ENCODE measurements at places on chromosomes 4 and X. TPM values are rescaled to one million over a fixed set of nuclear protein-coding genes. Genes with fewer than 3 reads are reported as not detected.

- no peak for DNase-seq
Measured at GRCh38 chrX:119624951-119625668, 18.9 kb upstream of the NKRF start.

DNA sequence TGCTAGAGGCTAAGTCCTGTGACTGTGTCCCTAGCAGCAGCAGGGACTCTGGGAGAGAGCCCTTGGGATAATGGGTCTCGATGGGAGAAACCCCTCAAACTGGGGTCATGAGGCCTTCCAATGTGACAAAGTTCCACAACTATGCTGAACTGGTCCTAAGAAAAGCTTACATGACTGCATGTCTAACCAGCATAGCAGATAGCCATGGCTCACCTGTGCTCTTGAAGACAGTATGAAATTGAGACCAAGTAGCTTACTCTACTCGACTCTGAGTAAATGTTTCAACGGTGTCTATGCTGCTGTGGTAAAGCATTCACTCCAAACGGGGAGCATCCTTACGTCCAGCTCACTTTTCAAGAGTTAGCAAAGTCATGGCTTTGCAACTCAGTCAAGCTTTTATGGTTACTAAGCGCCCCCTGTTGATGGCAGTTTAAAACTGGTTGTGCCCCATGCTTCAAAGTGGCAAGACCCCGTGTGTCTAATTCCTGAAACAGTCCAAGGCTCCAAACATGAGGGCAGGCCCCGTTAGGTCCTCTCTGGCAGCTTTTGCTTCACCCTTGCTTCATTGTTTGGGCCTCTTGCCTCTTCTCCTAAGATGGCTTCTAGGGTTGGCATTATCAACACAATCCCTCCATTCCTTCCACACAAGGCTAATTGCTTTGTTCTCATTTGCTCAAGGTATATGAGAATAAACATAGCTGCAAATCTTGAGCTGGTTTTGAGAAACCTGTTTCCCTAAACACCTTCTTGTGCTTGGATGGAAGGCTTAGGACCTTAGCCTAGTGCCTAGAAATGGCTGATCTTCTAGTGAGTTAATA is 46.6 kb downstream of the CCNG2 start:
- peak; percentile 68 for DNase-seq

- DNase-seq = no peak
Measured at GRCh38 chrX:132146456-132146855, 18.6 kb upstream of the FRMD7 start.

- DNase-seq = peak; percentile 88
Measured at GRCh38 chrX:40644821-40645358, 2.5 kb downstream of the CXorf38 start.

Gene EDA
- total RNA-seq = 0.30 TPM

- no peak for DNase-seq
Measured at GRCh38 chr4:148447681-148448080, 5.5 kb upstream of the NR3C2 start.

GRCh38 chrX:108516184-108516583 is 76.5 kb downstream of the COL4A5 start:
- peak; percentile 15 for DNase-seq

DNA sequence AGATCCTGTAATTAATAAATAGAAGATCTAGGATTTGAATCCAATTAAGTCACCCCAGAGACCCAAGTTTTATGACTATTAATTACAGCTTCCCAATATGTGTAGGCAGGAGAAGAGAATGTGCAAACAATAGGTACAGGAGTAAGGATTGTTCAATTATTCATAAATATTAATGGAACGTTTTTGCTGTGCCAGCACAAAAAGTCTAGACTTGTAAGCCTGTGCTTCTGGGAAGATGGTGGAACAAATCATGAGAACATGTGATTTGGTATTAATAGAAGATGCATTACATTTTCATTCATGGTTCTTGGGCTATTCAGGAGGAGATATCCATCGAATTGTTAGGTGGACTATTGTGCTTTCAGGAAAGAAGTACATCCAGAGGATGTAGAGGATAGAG is 1240.9 kb downstream of the STIM2 start:
- DNase-seq = no peak

DNA sequence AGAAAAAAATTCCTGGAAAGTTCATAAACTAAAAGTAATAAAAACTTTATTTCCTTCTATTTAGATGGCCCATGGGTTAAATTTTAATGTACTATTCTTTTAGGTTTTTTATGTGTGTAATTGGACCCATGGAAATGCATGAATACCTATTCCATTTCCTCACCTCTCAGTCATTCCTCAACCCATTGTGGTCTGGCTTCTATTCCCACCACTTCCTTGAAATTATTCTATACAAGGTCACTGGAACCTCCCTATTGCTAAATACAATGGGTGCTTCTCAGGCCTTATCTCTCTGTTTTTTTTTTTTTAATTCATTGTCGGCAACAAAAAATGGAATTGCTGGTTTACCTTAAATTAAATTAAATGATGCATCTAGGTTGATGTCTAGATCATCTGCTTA is 17.2 kb downstream of the SLC39A8 start:
- peak; percentile 44 for DNase-seq

DNA sequence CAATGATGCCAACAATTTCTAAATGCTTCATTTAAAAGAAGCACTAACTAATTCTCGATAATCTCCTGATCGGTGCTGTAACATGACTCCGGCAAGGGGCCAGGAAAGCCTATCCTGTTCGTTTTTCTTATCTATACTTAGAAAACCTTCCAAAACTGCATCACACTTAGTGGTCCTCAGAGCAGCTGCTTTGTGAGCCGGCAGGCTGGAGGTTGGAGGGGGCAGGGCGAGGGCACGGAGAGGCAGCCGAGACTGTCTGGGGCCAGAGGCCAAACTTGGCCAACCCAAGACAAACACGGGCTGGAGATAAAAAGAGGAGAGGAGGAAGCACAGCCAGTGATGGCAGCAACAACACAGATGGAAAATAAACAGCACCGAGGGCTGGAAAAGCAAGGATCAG is 455.7 kb downstream of the BCOR start:
- no peak for DNase-seq

Gene SLC49A3
- total RNA-seq = not detected

GRCh38 chr4:26181616-26182015 is 139.2 kb upstream of the RBPJ start:
- DNase-seq = peak; percentile 15

Data from M059J (cell line).